ENCODE measurements at places on chromosomes 12 and 14. TPM values are rescaled to one million over a fixed set of nuclear protein-coding genes. Genes with fewer than 3 reads are reported as not detected.

DNA sequence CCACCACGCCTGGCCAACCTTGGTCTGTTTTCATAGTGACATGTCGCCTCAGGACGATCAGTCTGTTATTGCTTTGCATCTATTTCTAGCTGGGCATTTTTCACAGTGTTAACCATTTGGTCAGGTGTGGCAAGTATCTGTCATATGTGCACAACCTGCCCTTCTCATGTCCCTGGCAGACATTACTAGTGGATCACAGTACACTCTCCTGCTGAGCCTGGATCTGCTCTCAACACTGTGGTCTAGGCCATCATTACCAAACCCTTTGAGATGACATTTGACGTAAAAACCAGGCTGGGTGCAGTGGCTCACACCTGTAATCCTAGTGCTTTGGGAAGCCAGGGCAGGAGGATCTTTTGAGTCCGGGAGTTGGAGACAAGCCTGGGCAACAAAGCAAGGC, 29.4 kb upstream of the NOS1 start:
- no peak overlapping the region for H3K4me3 ChIP-seq
- peaks cover 4% of the 10 kb centered on the region for H3K27me3 ChIP-seq
- no peaks in the 10 kb centered on the region for H3K4me1 ChIP-seq

- H3K27me3 ChIP-seq: no peaks in the 10 kb centered on the region
- H3K4me1 ChIP-seq: no peaks in the 10 kb centered on the region
- H3K27ac ChIP-seq: no peak overlapping the region
- no peak overlapping the region for H3K4me3 ChIP-seq
- no peaks in the 10 kb centered on the region for H3K36me3 ChIP-seq
These were observed 294.6 kb downstream of the FLRT2 start for GRCh38 chr14:85824526-85824925.

DNAJC22 gene
- not detected for total RNA-seq

DNA sequence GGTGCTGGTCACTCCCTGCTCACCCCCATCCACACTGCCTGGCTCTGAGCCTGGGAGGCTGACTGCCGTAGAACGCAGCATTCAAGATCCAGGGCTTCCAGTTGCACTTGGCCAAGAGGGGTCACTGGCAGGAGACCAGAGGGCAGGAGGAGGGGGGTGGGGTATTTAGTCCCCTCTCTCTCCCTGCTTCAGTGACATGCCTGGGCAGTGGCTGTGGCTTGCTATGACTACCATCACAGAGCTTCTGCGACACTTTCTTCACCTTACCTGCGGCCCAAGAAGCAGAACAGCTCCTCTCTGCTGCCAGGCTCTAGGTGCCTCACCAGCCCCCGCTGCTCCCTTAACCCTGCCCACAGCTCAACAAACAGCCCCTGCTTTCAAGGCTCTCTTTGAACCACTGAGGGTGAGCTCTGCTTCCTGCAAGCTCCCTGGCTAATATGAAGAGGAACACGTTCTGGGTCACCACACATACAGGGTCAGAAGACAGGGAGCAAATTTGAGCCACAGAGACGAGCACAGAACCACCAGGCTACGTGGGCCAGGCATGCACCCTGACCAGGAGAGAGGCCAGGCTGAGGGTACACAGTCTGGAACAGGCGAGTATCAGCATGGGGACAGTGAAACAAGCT, 55.7 kb downstream of the ITPK1 start:
- DNase-seq: no peak
- peak overlapping the region; percentile 11 for H3K27ac ChIP-seq
- no peaks in the 10 kb centered on the region for H3K36me3 ChIP-seq
- peaks cover 27% of the 10 kb centered on the region for H3K4me1 ChIP-seq

LRTM2 gene
- total RNA-seq: not detected

DNA sequence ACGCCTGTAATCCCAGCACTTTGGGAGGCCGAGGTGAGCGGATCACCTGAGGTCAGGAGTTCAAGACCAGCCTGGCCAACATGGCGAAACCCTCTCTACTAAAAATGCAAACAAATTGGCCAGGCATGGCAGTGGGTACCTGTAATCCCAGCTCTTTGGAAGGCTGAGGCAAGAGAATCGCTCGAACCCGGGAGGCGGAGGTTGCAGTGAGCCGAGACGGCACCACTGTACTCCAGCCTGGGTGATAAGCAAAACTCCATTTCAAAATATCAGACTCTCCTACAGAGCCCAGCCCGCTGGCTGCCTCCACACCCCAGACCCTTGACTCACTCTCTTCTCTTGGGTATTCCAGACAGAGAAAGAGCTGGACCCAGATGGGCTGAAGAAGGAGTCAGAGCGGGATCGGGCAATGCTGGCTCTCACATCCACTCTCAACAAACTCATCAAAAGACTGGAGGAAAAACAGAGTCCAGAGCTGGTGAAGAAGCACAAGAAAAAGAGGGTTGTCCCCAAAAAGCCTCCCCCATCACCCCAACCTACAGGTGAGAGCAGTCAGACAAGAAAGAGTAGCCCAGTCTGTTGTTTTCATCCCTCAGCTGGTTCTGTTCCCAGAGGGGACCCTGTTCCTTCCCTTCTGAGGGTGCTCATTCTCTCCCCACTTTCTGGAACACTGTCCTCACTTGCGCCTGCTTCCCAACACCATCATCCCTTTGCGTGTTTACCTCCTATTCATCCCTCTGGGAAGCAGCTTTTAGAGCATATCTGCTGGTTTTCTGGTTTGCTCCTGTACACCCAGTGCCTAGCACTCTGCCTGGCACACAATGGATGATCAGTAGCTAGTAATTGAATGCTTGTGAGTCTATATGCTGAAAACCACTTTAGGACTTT, 19.7 kb downstream of the AGAP2 start:
- H3K4me3 ChIP-seq: peak overlapping the region; percentile 53
- peak overlapping the region; percentile 72 for H3K27ac ChIP-seq
- H3K36me3 ChIP-seq: peaks cover 13% of the 10 kb centered on the region
- peaks cover 23% of the 10 kb centered on the region for H3K4me1 ChIP-seq

All from T-helper 17 cell (primary cell).